ENCODE measurements at places on chromosomes 3 and 15.

GRCh38 chr15:68471541-68471940 is 39.6 kb upstream of the ITGA11 start:
- H3K27me3 ChIP-seq, result peaks cover 11% of the 10 kb centered on the region
- H3K4me1 ChIP-seq, result peaks cover 5% of the 10 kb centered on the region
- no peak overlapping the region for H3K4me3 ChIP-seq
- no peak for DNase-seq
- no peaks in the 10 kb centered on the region for H3K36me3 ChIP-seq
- H3K27ac ChIP-seq, result no peak overlapping the region

- H3K4me1 ChIP-seq, result peaks cover 1% of the 10 kb centered on the region
- no peak for DNase-seq
- peaks cover 14% of the 10 kb centered on the region for H3K27me3 ChIP-seq
- no peak overlapping the region for H3K4me3 ChIP-seq
- no peak overlapping the region for H3K27ac ChIP-seq
These were observed 5.0 kb upstream of the PRRT3 start for GRCh38 chr3:9957214-9957613.

DNA sequence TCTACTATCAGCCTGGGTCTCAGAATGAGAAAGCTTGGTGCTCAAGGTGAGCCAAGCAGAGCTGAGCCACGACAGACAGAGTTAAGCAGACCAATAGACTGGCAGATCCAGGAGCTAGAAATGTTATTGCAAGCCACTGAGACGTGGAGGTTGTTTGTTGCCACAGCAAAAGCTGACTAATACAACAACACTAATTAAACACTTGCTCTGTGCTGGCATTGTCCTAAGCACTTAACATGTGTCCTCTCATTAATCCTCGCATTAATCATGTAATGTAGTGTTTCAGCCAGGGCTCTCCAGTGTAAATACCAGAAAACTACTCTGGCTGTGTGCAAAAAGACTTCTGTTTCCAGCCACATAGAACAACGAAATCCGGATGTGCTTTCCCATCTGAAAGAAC is 11.6 kb upstream of the SPSB4 start:
- no peak overlapping the region for H3K27ac ChIP-seq
- H3K36me3 ChIP-seq, result no peaks in the 10 kb centered on the region
- H3K4me3 ChIP-seq, result no peak overlapping the region
- H3K27me3 ChIP-seq, result peaks cover 10% of the 10 kb centered on the region
- no peaks in the 10 kb centered on the region for H3K4me1 ChIP-seq

- H3K4me3 ChIP-seq, result no peak overlapping the region
- peaks cover 1% of the 10 kb centered on the region for H3K36me3 ChIP-seq
- H3K27me3 ChIP-seq, result no peaks in the 10 kb centered on the region
- H3K27ac ChIP-seq, result no peak overlapping the region
These were observed 38.5 kb downstream of the TMEM41A start for GRCh38 chr3:185460309-185460708.

DNA sequence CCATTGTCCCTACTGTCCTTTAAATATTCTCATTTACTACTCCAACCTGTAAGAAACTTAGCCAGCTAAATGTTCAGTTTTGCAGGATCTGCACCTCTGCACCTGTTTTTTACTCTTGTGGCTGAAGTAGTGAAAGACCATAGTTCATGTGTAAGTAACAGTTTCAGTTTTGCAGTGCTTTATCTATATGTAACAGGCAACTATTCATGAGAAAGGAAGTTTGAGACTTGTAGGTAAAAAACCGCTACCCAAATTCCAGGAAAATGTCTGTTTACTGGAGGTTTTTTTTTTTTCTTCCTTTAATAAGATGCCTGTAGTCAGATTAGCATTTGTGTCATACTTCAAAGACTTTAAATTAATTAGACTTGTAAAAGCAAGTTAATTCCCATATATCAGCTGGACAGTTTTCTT is 25.4 kb upstream of the MBNL1 start:
- H3K36me3 ChIP-seq, result no peaks in the 10 kb centered on the region
- H3K27ac ChIP-seq, result no peak overlapping the region
- no peaks in the 10 kb centered on the region for H3K4me1 ChIP-seq
- peaks cover 19% of the 10 kb centered on the region for H3K27me3 ChIP-seq

GRCh38 chr15:68103603-68104002 is 49.5 kb downstream of the PIAS1 start:
- no peaks in the 10 kb centered on the region for H3K27me3 ChIP-seq
- DNase-seq, result no peak
- no peak overlapping the region for H3K4me3 ChIP-seq
- peaks cover 22% of the 10 kb centered on the region for H3K4me1 ChIP-seq
- H3K27ac ChIP-seq, result no peak overlapping the region
- H3K36me3 ChIP-seq, result peaks cover 34% of the 10 kb centered on the region

- no peak overlapping the region for H3K4me3 ChIP-seq
- H3K27ac ChIP-seq, result peak overlapping the region; percentile 9
- no peaks in the 10 kb centered on the region for H3K4me1 ChIP-seq
- no peak for DNase-seq
- H3K36me3 ChIP-seq, result no peaks in the 10 kb centered on the region
These were observed 693.6 kb downstream of the CADM2 start for GRCh38 chr3:85652360-85652759.
